ENCODE measurements at places on chromosomes 13 and 19.

DNA sequence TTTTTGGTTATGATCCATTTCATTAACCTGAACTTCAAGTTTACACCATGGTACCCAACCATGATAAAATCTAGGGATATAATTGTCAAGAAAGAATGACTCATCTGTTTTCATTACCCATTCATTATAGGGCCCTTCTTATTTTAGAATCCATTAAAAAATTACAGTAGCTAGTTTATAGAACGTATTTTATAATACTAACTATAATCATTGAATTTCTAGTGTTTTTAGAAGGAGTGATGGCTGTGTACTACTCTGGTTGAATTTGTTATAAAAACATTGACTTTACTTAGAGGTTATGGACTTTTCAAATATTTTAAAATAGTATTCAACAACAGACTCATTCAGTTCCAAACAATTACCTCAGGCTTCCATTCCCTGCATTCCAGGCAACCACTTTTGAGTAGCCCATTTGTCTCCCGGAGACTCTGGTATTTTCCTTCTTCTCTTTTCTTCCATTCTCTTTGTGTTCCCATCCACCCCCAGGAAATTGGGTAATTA is 71.9 kb upstream of the KLF12 start:
- peak; percentile 77 for DNase-seq

DNA sequence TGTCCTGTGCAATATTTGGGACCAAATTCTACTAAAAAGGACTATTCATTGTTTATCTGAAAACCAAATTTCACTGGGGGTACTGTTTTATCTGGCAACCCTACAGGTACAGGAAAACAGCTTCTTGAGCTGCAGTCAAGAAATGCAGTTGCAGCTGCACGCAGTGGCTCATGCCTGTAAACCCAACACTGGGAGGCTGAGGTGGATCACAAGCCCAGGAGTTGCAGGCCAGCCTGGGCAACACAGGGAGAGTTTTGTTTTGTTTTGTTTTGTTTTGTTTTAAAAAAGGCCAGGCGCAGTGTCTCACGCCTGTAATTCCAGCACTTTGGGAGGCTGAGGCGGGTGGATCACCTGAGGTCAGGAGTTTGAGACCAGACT is 11.6 kb upstream of the ZSCAN1 start:
- no peak for DNase-seq

DNA sequence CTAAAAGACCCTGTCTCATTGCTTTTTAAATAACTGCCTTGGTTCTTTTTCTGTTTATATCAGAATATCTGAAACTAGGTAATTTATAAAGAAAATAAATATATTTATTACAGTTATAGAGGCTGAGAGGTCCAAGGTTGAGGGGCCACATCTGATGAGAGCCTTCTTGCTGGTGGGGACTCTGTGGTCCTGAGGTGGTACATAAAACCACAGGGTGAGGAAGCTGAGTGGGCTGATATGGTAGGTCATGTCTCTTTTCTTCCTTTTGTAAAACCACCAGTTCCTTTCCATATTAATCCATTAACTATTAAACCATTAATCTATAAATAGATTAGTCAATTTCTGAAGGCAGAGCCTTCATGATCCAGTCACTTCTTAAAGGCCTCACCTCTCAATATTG is 109.5 kb upstream of the SPRY2 start:
- DNase-seq: no peak

- DNase-seq: no peak
Measured at GRCh38 chr13:50970956-50971355, 61.4 kb downstream of the RNASEH2B start.

- DNase-seq: no peak
Measured at GRCh38 chr13:36829753-36830152, 10.7 kb downstream of the RFXAP start.

DNA sequence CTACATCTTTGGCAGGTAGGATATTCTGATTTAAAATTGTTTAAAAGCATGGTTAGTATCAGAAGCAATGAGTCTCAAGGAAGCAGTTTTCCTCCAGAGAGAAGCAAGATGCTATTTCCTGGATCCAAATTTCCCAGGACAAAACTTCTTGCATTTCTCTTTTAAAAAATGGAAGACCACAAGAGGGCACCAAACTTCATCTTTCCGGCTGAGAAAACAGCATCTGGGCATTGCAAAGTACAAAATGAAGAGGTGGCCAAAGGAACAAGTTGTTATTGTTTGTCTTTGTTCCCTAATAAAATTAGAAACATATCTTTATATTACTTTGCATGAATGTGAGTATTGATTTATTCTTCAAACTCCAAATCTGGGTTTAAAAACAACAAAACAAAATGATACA is 60.0 kb upstream of the LRCH1 start:
- no peak for DNase-seq

GRCh38 chr13:110685305-110686020 is 20.5 kb downstream of the CARS2 start:
- DNase-seq: no peak

- no peak for DNase-seq
Measured at GRCh38 chr13:27398360-27398759, 26.1 kb upstream of the GTF3A start.

- no peak for DNase-seq
Measured at GRCh38 chr13:38213314-38213713, 136.3 kb upstream of the UFM1 start.

- no peak for DNase-seq
Measured at GRCh38 chr13:21583478-21583877, 20.5 kb downstream of the MICU2 start.

- DNase-seq: no peak
Measured at GRCh38 chr19:33299051-33299688, 3.2 kb downstream of the CEBPA start.

DNA sequence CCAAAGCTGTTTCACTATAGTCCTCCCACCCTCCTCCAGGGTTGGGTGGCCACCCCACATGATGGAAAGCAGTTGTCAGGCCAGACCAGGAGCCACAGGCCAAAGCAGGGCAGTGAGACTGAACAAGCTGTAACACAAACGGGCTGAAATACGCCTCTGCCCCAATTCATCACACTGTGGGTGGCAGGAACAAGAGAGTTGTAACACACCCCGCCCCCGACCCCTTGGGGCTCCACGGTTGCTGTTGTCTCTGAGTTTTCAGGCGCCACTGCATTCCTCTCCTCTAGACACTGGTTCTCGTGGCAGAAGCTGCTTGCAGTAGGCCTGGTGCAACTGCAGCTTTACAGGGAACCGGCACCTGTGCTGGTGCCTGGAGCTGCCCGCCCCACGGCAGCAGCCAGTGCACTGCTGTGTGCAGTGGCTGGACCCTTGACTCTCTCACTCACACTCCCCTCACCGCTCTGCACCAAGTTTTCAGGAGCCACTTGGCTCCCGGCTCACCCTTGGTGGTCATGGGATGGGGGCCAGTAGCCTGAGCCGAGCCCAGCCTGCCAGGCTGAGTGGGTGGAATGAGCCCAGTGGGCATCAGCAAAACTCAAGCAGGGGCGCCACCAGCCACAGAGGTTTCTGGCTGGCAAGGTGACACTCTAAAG is 1314.5 kb upstream of the MIR17HG start:
- no peak for DNase-seq

- peak; percentile 83 for DNase-seq
Measured at GRCh38 chr19:17107546-17108452, 32.2 kb downstream of the MYO9B start.

- no peak for DNase-seq
Measured at GRCh38 chr19:15422296-15423075, 3.7 kb upstream of the AKAP8L start.

GRCh38 chr19:52345162-52345561 is 9.1 kb downstream of the ZNF610 start:
- no peak for DNase-seq

GRCh38 chr19:55390461-55390880 is 4.7 kb downstream of the RPL28 start:
- DNase-seq: no peak

DNA sequence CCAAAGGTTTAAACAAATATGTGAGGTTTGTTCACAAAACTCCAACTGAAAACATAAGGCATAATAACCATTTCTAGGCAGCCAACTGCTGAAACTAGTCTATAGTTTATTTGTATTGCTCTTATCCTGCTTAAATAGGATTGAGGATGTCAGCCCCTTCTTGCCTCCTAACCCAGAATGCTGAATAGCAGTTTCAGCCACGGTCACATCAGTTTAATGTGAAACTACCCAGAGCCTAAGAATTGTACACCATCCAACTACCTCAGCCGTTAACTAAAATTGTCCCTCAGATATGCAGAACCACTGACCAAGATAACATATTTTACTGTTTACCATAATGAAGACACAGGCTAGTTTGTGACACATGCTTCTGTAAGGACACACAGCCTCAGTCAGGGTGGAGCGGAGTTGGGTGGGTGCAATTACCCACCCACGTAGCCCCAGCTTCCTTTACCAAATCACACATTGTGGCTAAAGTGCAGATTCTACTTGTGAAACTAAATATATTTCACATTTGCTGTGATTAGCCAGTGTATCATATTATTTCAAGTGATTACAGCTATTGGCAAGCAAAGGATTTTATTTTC is 259.9 kb downstream of the EFNB2 start:
- DNase-seq: no peak

DNA sequence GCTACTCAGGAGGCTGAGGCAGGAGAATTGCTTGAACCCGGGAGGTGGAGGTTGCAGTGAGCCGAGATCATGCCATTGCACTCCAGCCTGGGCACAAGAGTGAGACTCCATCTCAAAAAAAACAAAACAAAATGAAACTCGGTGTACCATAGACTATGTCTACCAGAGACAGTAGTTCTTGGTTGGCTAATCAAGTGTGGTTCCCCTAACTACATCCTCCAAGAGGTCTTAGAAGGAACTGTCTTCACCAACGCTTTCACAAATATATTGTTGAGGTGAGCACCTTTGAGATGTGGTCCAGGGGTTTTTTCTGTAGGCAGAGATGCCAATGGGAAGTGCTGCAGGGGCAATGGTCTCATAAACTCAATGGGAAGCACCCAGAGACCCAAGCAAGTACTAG is 48.0 kb downstream of the RFC3 start:
- no peak for DNase-seq

- DNase-seq: no peak
Measured at GRCh38 chr13:110580800-110581199, 19.3 kb upstream of the RAB20 start.

Data from AG04450 (cell line).